ENCODE measurements at places on chromosomes 13 and 19.

DNA sequence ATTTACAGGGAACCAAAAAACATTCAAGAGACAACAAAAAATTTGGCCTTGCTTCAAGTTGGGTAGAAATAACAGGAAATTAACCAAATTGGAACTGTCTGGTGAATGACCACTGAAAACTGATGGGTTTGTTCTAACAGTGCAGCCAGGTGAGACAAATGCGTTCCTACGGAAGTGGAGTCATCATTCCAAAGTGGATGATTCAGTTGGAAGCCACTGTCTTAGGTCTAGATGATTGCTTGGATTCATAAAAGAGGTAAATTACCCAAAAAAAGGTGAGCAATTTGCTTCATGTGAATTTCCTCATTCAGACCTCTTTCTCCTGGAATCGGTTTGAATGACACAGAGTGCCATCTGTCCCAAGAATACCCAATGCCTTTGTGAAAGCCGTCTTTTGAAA lies 87.1 kb upstream of the IPO5 start:
- no peak for DNase-seq

- DNase-seq: no peak
These were observed 3.0 kb upstream of the NCCRP1 start for GRCh38 chr19:39193803-39194202.

GRCh38 chr19:5093297-5093928 lies 124.5 kb downstream of the KDM4B start:
- no peak for DNase-seq

DNA sequence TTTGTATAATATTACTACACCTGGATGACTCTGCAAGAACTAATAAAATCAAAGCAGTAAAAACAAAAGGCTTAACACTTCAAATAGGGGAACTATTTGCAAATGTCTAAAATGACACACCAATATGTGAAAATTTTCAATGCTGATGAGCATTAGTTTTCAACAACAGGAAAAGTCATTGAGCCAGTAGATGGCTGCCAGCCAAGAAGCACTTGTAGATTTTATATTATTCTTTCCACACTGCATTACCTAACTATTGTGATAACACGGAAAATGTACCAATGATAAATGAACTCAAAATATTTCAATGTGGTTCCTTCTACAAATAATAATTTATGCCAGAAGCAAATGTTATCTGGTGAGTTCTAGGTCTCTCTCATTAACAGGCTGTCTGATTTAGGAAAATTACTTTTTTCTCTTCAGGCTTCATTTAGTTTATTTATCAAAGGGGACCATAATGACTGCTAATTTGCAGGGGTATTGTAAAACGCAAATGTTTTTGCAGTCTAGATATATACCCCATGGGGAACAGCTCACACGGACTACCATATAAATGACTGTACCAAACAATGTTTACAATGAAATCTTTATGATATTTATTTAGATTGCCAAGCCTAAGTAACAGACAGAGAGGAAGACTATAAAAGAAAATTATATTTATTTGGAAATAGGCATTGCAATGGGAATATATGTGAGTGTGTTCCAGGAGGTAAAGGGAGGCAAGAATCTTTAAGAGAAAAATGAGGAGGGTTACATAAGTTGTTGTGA lies 407.8 kb downstream of the LIG4 start:
- no peak for DNase-seq

GRCh38 chr19:36151144-36152018 lies 866 bp downstream of the COX7A1 start:
- no peak for DNase-seq
